ENCODE measurements at places on chromosomes 11 and 22.

DNA sequence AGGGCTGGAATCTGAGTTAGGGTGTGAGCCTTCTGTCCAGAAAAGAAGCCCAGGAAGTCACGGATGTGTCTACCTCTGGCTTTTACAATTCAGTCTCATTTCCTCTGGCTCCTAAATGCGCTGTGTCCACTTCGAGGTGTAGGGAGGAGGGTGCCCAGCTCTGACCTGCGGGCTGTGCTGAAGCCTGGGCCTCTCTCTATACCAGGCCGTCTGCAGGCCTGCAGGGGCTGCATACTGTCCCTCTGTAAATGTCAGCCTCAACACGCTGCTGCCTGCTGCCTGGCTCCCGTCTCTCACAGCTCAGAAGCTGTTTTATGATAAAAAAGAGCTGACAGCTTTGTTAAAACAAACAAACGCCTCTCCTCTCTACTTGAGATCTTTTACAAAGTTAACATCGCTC, 14.5 kb downstream of the ARVCF start:
- DNase-seq: no peak

DNA sequence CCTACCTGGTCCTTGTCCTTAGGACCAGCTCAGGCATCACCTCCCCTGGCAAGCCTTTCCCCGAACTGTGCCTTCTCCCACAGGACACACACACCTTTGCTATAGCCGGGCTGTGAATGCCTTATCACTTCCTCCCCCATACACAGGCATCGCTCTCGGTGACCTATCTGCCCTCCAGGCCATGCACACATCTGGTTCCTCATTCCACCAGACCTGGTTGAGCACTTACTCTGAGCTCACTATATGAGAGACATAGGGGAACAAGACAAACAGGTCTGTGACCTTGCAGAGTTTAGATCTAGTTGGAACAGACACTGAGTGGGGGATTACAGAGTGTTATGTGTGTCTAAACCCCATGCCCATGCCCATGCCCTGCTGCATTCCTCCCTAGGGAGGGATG, 3.1 kb upstream of the BCR start:
- DNase-seq: no peak

GRCh38 chr22:39666495-39666894, 95.9 kb downstream of the CACNA1I start:
- DNase-seq: no peak

DNA sequence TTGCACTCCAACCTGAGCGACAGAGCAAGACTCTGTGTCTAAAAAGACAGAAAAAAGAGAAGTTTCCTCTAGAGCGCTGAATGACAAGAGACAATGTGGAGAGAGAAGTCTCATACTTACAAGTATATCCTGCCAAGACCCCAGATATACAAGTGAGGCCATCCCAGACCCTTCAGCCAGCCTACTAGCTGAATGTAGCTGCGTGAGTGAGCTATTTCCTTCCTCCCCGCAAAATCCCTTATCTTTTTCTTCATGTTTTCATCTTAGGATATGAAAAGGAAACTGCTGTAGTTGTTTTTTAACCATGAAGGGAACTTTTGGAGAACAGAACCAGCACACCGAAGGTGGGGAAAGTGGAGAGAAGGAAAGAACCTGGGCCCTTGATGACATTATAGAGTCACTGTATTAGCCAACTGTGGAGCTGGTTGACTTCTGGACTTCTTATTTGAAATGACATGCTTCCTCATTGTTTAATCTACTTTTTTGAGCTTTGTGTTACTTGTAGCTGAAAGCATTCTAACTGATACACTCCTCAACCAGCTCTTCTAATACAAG, 4.4 kb upstream of the DDX17 start:
- DNase-seq: no peak

DNA sequence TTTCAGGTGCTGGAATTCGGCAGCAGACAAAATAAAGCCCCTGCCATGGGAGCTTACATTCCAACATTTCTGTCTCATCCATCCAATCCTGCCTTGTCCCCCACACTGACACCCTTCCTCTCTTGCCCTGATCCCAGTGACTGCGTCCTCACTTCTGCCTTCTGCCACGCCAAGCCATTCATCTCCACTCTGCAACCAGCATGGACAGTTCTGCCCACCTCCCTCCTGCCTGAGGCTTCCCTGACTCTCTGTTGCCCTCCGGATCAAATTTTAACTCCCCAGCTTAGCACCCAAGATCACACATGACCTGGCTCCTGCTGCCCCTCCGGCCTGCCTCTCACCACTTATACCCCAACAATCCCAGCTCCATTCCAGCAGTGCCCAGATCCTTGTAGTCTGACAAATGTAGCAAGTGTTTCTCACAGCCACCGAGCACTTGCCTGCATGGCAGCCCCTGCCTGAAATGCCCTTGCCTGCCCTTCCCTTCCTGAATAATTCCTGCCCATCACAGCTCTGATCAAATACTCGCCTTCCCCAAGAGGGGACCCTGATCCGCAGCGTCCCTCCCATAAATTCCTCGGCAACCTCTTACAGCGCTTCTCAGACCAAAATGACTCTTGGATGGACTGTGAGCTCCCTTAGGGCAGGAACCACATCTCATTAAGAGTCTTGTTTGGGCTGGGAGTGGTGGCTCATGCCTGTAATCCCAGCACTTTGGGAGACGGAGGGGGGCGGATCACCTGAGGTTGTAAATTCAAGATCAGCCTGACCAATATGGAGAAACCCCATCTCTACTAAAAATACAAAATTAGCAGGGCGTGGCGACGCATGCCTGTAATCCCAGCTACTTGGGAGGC, 2.3 kb downstream of the ACTN3 start:
- DNase-seq: no peak

- DNase-seq: no peak
These were observed 3.8 kb upstream of the CREB3L1 start for GRCh38 chr11:46273511-46274205.

DNA sequence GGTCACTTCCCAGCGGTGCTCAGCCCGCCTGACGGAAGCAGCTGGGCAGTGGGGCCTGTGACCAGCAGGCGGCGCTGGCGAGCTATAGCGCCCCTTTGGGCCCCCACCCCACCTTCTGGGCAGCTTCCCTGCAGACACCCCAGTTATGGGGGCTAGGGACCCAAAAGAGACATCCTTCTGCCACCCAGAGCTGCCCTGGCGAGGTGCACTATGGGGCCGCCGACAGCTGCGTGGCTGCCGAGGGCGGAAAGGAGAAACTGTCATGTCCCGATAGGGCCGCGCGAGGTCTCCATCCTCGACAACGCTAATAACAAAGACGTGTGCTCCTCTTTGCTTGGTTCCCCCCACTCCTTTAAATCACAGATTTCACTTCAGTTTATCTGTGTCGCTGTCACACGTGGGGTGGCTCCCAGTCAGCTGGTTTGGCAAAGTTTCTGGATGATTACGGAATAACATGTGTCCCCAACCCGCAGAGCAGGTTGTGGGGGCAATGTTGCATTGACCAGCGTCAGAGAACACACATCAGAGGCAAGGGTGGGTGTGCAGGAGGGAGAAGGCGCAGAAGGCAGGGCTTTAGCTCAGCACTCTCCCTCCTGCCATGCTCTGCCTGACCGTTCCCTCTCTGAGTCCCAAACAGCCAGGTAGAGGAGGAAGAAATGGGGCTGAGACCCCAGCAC, 673 bp upstream of the MYO7A start:
- no peak for DNase-seq

DNA sequence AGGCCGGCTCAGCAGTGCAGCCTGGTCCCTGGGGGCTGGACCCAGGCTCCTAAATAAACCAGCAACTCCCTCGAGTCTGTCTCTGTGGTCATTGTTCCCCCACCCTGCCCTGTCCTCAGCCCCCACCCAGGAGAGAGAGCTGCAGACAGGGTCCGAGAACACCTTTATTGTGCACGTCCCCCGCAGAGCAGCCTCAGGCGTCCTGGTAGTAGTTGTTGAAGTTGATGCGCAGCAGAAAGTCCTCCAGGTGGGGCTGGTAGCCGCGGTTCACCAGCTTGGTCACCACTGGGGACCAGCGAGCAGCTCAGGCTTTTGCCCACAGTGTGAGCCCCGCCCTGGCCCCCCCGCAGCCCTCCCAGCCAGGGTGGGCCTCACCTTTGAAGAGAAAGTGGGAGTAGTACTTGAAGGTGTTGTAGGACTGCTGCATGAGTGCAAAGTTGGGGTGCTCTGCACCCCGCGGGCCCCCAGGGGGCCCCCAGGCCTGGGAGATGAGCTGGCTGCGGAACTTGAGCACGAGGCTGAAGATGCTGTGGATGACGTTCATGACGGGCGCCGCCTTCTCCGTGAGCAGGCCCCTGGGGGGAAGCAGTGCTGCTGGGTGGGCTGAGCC, 16.8 kb downstream of the SELENOO start:
- no peak for DNase-seq

DNA sequence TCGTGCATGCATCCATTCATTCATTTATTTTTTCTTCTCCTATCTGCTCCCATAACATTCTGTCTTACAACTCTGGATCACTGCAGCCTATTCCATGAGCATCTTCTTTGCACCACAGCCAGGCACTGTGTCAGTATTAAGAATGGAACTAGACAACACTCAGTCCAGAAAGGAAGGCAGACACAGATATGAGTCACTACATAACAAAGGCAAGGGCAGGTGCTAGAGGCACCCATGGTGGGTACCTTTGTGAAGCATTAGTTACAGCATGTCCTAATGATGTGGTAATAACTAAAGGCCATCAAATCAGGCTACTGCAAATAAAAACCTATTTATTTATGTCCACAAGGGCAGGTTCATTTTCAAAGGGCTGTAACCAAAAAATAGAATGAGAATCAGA, 28.1 kb downstream of the TENM4 start:
- DNase-seq: no peak
